Neuronal stem cell (in vitro differentiated cells): ENCODE measurements at places on chromosomes 7 and 10.

GRCh38 chr7:20776942-20777341, 9.7 kb downstream of the SP8 start:
- DNase-seq = no peak

DNA sequence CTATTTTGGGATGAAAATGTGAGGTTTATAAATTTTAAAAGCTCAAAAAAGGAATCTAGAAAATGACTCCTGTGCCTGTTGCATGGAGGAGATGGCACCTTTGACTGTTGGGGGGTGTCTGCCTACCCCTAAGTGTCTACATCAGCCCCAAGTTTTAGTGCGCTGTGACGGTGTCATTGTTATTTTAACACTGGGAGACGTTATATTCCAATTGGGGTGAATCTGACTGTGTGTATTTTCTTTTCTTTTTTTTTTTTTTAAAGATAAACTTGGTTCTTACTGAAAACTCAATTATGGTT, 517 bp downstream of the SRGN start:
- no peak for DNase-seq

DNA sequence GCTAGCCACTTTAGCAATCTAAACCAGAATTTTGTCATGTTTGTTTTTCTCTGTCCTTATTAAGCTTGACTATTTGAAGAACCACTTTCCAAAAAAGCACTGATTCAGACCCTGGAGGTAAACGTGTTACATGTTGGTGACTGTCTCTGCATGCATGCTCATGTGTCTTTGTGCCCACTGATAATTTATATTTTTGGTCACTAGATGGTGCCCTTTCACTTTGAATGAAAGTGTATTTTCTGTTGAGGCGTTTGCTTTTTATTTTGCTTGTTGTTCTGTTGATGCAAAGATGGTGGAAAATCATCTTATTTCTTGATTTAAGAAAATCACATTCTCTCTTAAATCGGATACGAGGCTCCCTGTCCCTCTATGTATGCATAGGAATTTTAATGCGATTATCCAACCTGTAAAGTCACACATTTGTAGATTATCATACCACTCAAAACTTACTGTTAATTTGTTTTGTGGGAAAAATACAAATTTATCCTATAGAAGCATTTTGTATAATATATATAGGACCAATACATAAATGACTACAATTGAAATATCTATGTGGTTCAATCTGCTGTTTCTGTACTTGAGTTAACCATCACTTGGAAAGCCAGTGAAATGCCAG, 269.3 kb downstream of the BICC1 start:
- peak; percentile 51 for DNase-seq

- no peak for DNase-seq
Observed at GRCh38 chr7:42914421-42915045, 2.7 kb upstream of the C7orf25 start.

- no peak for DNase-seq
Observed at GRCh38 chr7:32077806-32078205, 7.6 kb upstream of the PDE1C start.

GRCh38 chr10:12961416-12962205, 39.9 kb downstream of the CCDC3 start:
- no peak for DNase-seq

DNA sequence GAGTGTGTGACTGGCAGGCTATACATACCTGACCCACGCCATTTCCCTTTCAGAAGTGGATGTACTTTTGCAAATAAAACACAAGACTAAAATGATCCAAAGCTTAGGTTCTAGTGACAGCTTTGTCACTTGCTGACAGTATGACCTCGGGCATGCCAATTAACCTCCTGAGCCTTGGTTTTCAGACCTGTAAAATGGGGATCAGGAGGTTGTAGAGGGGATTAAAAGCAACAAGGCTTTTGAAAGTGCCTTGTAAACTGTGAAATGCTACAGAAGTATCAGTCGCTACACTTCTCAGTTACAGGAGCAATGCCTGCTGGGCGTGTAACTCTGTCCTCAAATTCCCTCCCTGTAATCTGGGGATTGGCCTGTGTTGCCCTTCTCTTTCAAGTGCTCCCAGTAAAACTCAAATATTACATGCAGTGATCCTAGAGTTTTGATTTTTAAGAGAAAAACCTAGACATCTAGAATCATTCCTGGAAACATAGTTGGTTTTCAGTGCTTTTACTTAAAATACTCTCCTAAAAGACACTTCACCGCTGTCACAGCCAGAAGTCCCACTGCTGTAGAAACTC, 8.8 kb upstream of the GRB10 start:
- no peak for DNase-seq

- no peak for DNase-seq
Observed at GRCh38 chr10:6274040-6274439, 71.3 kb downstream of the PFKFB3 start.

DNA sequence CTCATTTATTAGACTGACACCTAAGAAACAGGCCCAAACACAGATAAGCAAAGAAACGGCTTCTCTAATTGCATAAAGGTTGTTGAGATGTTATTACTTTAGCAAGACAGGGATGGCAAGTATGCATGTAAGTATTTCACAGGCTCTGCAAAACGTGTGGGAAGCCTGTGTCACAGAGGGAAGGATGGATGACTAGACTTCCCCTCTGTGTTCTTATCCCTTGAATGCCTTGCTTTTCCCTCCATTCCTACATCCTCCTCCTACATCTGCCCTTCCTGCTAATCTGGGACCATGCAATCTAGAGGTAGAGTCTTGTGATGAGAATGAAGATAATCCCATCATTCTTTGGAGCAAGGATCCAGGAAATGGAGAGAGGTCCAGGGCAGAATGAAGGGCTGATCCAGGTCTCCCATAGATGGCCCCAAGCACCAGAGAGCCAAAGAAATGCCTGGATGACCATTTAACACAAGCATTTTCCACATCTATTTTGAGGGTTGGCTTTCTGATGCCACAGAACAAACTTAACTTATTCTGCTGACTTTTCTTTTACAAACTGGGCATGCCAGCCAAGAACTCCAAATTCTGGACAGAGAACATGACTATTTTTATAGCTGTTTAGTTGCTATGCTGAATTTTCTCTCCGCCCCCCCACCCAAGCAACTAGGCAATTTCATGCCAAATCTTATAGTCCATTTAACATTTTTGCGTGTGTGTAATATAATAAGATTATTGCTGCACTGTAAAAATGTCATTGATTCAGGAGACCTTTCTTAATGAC, 48.1 kb downstream of the NRP1 start:
- DNase-seq = no peak

DNA sequence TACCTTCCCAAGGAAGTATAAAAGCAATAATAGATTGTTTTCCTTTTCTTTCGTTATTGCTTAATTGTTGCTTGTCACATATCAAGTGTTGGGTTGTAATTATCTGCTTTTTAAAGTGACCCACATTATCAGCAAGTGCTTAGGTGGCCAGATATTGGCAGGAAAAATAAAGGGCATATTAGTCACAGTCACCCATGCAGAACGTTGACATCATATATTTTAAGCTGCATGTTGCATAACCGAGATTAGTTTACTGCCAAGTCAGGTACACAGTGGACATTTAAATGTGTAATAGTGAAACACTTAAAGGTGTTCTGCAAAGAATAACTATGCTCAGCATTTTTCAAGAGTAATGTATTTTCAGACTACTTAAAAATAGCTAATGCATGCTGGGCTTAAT, 11.4 kb downstream of the NEBL start:
- no peak for DNase-seq

DNA sequence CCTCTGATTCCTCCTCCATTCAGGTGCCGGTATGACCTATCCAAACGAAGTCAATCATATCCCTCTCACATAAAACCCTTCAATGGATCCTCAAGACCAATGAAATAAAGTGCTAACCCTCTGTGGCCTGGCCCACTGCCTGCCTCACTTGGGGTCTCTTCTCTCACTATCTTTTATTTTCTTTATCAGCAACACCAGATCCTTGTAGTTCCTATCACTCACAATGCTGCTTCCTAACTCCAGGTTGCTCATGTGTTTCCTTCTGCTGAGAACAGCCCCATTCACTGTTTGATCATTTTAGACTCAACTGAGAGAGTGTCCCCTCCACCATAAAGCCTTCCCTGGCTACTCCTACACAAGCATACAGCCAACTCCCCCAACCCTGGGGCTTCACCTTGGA, 180.6 kb downstream of the DOCK4 start:
- DNase-seq = no peak

- no peak for DNase-seq
Observed at GRCh38 chr7:119720541-119720940, 552.4 kb upstream of the KCND2 start.

DNA sequence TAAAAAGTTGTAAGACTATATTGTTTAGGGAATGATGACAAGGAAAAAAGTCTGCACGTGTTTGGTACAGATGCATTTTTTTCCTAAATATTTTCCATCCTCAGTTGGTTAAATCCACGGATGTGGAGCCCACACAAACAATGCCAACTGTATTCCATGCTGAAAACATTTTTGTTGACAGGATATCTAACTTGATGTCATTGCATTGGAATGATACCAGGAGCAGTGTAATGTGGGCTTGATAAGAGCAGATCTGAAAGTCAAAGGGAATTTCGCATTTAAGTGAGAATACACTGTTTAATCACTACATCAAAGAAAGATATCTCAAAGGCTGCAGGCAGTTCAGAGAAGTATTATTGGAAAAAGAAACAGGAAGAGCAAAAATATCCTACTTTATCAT, 49.5 kb upstream of the TMEM140 start:
- DNase-seq = no peak

- no peak for DNase-seq
Observed at GRCh38 chr10:46516660-46517416, 39.6 kb downstream of the GPRIN2 start.

DNA sequence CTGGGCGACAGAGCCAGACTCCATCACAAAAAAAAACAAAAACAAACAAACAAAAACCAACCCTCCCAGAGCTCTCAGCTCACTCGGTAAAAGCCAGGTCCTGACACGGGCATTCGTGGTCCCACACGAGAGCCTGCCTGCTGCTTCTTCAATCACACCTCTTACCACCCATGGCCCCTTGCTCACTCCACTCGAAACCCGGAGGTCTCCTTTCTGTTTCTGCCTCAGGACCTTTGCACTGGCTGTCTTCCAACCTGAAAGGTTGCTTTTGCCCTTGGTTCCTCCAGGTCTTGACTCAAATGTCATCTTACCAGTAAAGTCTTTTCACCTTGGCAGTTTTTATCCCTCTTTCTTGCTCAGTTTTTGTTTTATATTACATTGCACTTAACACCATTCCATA, 169.6 kb downstream of the EVX1 start:
- no peak for DNase-seq

DNA sequence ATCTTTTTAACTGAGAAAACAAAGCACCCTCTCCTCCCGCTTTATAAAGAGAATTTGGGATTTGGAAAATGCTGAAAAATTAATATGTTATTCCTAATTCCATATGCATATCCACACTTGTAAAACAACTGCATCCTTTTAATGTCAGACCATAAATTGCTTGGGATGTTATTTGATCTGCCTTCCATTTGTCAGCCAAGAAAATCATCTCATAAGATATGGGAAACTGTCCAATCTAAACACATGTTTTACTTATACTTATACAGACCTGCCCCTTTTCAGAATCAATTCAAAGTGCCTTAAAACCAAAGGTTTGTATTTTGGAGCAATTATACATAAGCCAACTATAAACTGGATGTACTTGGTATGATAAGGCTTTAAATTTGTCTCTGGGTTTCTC, 595.5 kb upstream of the PFKP start:
- no peak for DNase-seq

DNA sequence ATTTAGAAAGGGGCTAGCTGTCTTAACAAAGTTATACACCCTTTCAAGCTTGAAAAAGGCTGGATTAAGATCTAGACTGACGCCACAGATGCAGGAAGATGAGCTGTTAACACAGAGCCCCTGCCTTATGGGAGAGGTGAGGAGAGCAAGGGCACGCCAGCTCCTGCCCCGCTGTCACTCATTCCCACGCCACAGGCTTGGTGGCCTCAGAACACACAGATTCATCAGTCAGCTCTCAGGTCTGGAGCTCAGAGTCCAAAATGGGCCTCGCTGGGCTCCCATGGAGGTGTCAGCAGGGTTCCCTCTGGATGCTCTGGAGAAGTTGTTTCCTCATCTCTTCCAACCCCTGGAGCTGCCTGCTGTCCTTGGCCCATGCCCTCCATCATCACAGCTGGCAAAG, 554.2 kb downstream of the TCERG1L start:
- no peak for DNase-seq

DNA sequence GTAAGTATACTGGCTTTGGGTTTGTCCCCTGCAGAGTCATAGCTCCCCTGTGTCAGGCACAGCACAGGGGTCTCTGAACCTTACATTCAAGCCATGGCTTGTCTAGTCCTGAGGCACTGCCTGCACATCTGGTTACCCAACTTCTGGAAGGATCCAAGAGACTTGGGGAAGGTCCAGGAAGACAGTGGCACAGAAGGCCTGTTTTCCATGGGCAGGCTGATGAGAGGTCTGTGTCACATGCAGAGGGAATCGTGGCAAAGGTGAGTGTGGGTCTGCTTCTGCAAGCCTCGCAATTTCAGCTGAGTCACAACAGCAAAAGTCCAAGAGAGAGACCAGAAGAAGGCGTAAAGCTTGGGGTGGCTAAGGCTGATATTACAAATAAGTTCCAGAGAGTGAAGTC, 28.4 kb upstream of the BMPR1A start:
- DNase-seq = no peak

- no peak for DNase-seq
Observed at GRCh38 chr7:128112781-128113221, 81.6 kb upstream of the LRRC4 start.

GRCh38 chr7:37663693-37664092, 19.9 kb upstream of the GPR141 start:
- no peak for DNase-seq

GRCh38 chr7:14821757-14822480, 80.6 kb downstream of the DGKB start:
- DNase-seq = no peak

DNA sequence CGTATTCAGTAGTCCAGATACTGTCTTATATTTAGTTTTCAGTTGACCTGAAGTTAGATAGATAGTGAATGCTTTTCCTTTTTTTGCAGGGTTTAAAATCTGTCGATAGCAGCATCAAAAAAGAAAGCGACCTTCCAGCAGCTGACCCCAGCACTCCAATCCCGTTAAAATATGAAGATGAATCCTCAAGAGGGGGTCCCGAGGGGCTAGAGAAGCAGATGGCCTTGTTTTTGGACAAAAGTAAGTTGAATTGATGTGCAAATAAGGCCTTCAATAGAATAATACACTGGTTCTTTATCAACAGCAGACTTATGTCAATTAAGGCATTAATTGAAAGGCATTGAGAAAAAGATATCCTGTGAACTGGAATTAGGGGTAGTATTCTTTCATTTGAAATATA, 18.7 kb downstream of the EDRF1 start:
- DNase-seq = no peak

- DNase-seq = no peak
Observed at GRCh38 chr7:157895520-157896375, 558.9 kb downstream of the DNAJB6 start.
